K562 (cell line): ENCODE measurements at places on chromosomes 11 and 22.

- DNase-seq, result no peak
Measured at GRCh38 chr11:19595840-19596751, 116.5 kb upstream of the NAV2 start.

GRCh38 chr11:116697639-116698038, 75.1 kb downstream of the BUD13 start:
- DNase-seq, result no peak

DNA sequence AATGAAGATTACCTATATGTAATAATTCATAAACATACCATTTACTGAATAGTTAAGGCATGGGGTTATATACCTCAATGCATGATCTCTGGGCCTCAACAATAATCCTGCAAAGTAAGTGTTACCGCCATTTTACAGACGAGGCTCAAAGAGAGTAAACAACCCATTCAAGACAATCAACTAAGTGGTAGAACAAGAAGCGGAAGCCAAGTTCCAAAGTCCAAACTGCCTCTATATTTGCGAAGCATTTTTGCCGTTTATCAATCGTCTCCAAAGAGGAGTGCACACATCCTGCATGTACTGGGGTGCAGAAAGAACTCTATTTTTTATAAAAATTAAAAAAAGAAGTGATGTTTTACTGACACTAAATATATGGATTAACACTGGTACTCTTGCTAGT, 27.5 kb upstream of the P4HA3 start:
- DNase-seq, result no peak

- DNase-seq, result no peak
Measured at GRCh38 chr11:71201936-71202597, 50.3 kb downstream of the SHANK2 start.

DNA sequence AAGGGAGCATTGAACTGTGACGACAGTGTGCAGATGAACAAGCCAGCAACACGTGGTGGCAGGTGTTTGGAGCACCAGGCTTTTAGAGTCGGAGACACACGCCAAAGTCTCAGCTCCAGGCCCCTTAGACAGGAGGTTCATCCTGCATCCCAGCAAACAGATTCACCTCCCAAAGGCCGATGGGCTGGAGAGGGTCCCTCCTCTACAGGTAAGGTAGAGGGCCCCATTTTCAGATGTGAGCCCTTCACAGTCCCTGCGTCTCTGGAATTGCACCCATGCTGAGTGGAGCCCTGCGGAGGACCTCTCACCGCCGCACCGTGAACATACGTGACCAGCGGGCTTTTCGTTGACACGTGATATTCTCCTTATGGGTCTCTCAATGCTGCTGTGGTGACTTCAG, 109.0 kb upstream of the B3GAT1 start:
- DNase-seq, result no peak

- no peak for DNase-seq
Measured at GRCh38 chr11:21401496-21401895, 732.1 kb downstream of the NELL1 start.

DNA sequence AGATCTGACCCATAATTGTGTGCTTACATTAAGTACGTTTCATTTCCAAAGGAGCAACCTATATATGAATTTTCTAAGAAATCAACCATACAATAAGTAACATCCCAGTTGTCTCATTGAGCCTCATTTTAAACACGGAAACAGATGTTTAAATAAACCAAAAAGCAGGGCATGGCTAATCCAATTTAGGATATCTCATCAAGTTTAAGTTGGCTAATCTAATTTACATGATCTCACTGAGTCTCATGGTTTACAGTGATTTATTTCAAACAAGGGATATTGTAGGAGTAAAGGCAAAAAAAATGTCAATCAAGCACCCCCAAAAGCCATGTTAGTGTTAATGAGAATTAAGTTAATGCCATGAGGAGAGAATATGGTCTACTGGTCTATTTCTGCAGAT, 499.8 kb upstream of the CCDC90B start:
- DNase-seq, result no peak

DNA sequence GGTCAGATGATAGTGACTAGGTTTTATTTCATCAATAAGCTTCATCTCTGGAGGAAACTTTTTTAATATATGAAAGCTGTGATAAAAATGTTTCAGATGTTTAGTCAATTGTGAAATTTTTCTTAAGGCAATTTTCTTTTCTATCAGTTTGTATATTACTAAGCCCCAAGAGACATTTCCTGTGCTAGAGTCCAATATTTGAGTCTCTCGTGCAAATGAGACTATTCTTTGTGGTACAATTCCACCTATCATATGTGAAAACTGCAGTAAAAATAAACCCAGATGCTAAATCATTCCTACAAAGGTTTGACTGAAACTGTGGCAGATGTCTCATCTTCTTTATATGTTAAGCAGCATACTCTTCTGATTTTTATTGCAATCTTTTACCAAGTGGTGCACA, 28.0 kb downstream of the CTR9 start:
- no peak for DNase-seq

DNA sequence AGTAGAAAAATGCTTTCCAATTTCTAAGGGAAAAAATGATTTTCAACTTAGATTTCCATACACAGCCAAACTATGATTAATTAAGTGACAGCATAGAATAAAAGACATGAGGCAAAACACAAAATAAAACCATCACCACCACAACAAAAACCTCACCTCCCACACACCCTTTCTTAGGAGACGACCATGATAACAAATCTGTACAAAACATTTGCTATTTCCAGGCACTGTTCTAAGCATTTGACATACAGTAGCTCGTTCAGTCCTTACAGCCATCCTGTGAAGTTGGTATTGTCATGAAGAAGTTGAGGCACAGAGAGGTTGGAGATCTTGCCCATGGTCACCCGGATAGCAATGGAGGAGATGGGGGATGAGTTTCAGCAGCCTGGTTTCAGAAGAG, 8.7 kb downstream of the SPI1 start:
- DNase-seq, result no peak

DNA sequence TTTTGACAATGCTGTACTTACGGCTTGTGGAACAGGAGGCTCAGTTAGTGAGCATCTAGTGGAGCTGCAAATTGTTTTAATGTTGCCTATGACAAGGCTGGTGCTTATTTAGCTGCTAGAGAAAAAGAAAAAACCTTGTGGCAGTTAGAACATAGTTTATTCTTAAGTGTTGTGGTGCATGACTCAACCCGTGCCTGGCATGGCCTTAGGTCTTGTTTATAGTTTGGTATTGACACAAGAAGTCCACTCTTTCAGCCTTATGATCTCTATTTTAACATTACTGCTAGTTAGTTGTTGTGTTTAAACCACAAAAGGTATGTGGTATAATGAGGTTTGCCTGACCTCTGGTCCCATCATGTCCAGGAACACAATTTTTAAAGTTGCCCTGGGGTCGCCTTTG, 744.6 kb downstream of the FAM181B start:
- DNase-seq, result no peak

DNA sequence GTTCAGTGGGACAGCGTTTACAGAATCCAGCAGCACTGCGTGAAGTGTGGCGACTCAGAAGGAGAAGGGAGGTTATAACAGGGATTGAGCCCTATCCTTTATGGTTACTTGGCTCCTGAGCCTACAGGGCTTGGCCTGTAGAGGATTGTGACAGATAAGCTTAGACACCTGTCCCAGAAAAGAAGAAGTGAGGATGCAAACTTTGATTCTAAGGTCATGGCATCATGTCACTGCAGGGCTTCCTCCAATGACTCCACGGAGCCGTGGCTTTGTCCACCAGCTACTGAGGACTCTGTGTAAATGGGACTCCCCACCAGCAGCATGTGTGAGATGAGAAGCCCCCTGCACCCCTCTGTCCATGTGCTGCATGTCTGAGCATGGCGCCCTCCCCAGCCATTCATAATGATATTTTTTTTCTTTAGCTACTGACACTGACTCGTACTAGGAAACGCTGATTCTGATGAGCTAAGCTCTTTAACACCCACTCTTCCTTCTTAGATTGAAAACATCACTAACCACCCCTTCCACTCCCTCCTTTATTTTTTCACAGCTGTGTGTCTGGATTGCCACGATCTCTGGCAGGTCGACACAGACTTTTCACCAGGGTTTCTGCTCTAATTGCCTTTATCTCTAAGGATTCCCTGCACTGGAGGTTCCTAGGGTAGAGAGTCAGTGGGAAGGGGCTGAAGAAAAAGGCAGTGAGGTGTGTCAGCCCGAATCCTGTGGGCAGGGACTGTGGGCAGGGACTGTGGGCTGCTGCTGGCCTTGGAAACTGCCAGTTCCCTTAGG, 65.5 kb upstream of the TTC12 start:
- no peak for DNase-seq

GRCh38 chr22:36744791-36745190, 31.1 kb downstream of the IFT27 start:
- DNase-seq, result no peak

GRCh38 chr11:124583781-124584180, 14.0 kb downstream of the OR8A1 start:
- DNase-seq, result no peak

DNA sequence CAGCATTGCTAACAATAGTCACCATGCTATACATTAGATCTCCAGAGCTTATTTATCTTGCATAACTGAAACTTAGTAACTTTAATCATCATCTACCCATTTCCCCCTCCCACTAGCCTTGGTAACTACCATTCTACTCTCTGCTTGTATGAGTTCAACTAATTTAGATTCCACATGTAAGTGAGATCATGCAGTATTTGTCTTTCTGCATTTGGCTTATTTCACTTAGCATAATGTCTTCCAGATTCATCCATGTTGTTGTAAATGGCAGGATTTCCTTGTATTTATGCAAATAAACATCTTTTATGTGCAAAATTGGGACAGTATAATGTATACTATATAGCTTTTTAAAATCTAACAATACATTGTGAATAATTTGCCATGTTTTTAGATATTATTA, 66.0 kb upstream of the ZBED5 start:
- DNase-seq, result no peak
